ENCODE measurements at places on chromosomes 6 and 20.

- DNase-seq: no peak
These were observed 10.4 kb upstream of the COL10A1 start for GRCh38 chr6:116136373-116136772.

GRCh38 chr20:45407067-45407745 lies 883 bp upstream of the DBNDD2 start:
- DNase-seq: no peak

DNA sequence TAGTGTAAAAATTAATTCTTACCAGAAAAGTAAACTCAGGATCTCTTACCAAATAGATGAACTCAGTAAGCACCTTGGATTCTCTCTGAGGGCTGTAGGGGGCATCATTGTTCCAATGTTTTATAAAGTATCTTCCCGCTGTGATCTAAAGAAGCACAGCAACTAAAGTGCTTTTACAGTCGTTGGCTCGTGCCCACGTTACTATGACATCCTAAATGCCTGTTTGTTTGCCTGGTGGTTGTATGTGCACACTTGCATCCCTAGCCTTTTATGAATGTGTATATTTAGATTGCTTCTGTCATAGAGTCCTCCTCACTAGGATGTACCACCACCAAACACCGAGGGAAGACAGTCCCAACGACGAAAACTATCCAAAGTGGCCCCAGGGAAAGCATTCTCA lies 34.5 kb downstream of the SLX4IP start:
- no peak for DNase-seq

DNA sequence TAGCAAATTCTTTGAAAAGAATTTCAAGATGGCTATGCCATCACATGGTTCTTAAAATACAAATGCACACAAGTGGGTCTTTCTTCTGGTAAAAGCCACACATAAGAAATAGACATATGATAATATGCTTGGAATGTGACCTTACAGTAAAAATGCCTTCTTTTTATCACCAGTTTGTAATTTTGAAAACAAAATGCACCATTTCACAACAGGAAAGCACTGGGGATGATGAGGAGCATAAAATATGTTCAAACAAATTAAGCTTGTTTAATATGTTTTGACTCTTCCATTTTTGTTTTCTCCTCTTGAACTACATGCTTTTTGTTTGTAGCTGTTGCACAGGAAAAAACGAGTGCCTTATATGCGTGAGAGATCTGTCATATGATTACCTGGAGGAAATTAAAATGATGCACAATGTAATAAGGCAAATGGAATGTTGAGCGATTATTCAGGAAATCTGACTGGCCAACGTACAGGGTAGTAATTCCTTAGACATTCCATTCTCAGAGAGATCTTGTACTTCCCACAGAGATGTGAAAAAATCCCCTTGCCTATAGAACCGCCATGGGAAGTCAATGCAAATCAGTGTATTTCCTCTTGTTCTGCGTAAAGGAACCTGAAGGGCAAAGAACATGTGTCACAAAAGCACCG lies 911.6 kb downstream of the TFAP2A start:
- no peak for DNase-seq

GRCh38 chr20:45921337-45922189 lies 9.6 kb upstream of the PLTP start:
- DNase-seq: no peak

- DNase-seq: no peak
These were observed 593.4 kb downstream of the EYS start for GRCh38 chr6:65113581-65113980.

GRCh38 chr6:53154794-53155193 lies 6.2 kb upstream of the GCM1 start:
- DNase-seq: no peak

DNA sequence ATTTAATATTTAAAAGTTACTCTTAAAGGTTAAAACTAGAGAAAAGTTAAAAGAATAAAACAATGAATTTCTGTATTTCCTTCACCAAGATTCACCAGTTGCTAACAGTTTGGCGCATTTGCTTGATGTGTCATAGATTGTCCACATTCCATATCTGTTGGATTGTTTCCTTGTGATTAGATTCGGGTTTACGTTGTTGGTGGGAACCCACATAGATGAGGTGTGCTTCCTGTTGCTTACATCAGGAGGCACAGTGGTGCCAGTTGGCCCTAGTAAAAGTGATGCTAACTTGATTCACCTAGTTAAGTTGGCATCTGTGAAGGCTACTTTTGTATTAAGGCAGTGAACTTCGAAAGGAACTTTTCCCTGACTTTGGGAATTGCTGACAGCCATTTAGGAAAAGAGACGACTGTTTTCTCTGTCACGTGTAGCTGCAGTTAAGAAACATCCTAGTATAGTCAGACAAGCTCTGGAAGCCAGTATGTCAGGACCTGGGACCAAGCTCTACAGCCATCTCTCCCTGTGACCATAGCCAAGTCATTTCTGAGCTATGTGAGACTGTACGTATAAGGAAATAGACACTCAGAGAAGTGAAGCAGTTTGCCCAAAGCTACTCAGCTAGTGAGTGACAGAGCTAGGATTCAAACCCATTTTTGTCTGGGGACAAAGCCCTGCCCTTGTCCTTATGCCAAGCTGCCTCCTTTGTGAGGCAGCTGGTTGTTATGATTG lies 49.0 kb downstream of the PPARD start:
- DNase-seq: no peak

DNA sequence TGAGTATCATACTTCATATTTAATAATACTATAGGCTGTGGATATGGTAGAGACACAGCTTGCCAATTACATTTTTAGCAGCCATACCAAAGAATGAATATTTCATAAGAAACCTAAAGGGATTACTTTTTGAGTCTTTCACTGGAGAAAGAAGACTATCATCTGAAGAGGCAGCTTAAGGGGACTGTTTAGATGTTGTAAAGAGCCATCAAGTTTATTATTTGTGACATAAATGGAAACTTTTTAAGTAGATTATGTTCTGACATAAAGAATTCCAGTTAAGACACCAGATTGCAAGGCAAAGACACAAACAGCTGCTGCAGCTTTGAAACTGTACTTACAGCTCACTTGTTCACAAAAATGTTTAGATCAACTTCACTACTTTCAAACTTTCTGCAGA lies 429.4 kb downstream of the TFAP2A start:
- DNase-seq: no peak

DNA sequence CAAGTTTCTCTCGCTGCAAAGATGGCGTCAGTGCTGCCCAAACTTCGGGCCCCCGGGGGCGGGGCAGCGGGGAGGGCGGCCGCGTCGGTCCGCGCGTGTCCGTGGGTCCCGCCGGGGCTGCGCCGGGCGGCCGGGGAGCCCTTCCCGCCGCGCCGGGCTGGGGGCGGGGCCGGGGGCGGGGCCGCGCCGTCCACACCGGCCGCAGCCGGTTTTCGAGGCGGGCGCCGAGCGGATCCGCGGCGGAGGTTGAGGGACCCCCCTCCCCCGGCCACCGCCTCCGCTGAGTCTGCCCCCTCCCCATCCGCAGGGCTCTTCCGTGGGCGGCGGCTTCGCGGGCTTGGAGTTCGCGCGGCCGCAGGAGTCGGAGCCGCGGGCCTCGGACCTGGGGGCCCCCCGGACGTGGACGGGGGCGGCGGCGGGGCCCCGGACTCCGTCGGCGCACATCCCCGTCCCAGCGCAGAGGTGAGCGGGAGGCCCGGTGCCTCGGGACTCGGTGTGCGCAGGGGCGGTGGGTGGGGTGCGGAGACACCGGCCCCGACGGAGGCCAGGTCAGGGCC lies 572 bp downstream of the SLC2A4RG start:
- DNase-seq: no peak

DNA sequence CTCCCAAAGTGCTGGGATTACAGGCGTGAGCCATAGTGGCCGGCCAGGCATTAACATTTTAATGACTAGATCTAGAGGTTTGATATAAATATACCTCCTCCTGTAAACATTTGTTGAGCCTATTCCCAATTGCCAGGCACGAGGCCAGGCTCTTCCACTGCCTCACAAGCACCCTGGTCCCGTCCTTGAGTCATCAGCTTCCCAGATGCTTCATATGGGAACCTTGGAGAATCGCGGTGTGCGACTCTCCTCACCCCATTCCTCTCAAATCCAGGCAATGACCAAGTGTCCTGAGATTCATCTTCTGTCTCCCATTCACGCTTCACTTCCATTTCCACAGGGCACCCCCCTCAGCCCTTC lies 35.9 kb upstream of the PIM1 start:
- DNase-seq: no peak

DNA sequence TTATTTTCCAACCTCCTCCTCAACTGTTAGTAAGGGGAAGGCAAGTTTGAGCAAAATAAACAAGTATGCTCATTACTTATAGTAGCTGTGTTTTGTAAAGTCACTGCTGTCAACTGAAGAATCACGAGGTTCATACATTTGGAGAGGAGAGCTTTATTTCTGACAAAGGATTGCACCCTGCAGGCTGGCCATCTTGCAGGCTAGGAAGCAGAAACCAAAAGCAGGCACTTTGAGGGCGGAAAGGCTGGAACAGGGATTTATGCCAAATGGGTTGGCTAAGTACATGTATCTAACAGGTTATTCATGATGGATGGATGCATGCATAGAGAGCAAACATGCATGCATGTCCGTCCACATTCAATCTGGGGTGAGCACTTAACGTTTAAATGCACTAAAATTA lies 46.7 kb downstream of the PSMB1 start:
- DNase-seq: no peak

DNA sequence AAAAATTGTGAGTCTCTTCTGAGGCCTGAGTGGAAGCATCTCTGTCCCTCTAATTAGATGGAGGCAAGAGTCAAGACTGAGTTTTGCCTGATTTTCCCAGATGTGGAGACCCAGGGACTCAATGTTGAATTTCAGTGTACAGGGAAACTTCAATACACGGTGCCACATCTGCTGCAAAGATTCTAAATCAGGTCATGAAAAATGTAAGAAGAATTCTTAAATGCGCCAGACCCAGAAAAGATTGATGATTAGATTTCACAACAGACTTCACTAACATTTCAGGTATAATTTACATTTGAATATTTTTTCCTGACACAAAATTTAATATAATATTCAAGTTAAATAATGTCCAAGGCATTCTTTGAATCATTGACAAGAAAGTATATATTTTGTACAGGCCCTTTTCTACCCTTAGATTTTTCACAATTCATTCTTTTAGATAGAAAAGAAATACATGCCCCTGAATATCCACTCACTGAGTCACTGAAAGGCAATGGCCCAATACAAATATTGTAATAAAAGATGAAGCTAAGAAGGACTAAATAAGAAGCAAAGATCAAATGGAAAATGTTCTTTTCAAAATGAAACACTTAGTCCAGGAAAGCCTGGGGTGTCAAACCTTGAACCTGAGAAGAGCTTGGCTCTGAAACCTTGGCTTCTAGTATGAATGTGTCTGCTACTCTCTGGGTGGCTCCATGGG lies 18.2 kb upstream of the HDGFL1 start:
- DNase-seq: no peak

DNA sequence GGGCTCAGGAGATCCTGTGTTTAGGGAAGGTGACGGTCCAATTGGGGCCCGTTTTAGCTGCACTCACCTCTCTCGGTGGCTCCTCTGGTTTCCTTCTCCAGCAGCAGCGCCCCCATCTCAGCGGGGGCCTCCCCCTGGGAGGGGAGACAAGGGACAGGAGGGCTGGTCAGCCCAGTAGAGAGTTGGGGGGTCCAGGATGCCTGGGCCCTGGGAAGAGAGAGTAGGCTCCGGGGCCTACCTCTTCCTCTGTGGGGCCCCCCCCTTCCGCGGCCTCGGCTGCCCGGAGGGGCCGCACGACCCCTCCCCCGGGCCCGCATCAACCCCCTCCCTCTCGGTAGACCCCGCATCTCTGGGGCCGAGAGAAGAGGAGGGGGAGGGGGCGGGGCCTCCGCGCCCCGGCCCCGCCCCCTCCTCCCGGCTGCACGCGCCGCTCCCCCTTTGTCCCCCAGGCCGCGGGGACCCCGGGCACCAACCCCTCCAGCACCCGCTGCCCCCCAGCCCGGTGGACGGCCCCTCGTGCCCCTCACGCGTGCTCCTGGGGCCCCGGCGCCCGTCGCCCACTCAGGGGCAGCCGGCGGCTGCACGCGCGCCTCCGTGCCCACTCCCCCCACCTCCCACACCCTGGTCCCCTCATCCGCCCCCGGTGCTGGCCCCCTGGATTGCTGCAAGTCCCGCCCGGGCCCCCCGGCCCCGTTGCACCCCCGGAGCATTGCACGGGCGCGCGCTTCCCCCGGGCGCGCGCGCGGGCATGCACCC lies 464 bp downstream of the EHMT2 start:
- DNase-seq: no peak

- no peak for DNase-seq
These were observed 73.8 kb upstream of the ISM1 start for GRCh38 chr20:13147071-13147963.

GRCh38 chr6:101290346-101290745 lies 103.2 kb upstream of the GRIK2 start:
- no peak for DNase-seq

DNA sequence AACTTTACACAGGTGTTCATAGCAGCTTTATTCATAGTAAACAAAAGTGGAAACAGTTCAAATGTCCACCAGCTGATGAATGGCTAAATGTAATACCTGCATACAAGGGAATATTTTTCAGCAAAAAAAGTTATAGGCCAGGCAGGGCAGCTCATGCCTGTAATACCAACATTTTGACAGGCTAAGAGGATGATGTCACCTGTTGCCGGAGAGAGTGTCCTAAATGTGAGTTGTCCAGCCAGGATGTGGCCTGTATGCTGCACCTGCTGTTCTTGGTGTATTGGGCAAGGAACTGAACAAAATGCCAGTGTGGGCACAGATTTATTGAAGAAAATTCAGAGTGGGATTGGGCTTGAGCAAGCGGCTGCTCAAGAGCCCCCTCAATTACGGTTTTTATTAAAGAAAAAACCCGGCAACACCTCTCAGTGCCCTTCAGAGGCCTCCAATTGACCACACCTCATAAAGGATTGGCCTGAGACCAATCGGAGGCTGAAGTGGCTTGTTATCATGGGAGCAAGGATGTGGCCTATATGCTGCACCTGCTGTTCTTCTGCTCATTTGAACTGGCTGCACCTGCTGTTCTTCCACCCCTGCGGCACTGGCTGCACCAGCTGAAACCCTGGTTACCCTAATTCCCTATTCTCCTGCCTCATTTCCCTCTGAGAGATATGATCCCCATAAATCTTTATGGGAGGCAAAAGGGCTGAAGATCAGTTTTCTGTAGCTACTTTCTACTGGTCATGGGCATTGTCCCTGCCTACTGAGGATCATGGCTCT lies 164.3 kb upstream of the PROKR2 start:
- DNase-seq: no peak

DNA sequence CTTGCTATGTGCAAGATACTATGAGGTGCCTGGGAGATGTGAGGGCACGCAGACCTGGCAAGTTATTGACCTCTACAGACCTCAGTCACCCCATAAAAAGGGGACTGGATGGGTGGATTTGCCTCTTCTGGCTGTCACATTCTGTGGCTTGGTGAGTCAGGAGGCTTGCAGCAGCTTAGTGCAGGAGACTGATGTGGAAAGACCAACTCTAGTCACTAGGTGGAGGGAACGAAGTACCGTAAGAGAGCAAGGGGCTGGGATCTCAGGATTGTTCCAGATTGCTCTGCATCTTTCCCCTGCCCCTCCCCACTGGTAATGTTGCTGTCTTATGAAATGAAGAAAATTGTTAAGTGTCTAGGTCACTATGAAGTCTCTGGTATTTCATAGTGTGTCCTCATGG lies 3.3 kb downstream of the MAPRE1 start:
- no peak for DNase-seq
